ENCODE measurements at places on chromosomes 6 and 20.

- DNase-seq = no peak
These were observed 43.7 kb downstream of the FRK start for GRCh38 chr6:116016846-116017545.

- DNase-seq = no peak
These were observed 62.6 kb downstream of the FAM50B start for GRCh38 chr6:3911614-3912336.

DNA sequence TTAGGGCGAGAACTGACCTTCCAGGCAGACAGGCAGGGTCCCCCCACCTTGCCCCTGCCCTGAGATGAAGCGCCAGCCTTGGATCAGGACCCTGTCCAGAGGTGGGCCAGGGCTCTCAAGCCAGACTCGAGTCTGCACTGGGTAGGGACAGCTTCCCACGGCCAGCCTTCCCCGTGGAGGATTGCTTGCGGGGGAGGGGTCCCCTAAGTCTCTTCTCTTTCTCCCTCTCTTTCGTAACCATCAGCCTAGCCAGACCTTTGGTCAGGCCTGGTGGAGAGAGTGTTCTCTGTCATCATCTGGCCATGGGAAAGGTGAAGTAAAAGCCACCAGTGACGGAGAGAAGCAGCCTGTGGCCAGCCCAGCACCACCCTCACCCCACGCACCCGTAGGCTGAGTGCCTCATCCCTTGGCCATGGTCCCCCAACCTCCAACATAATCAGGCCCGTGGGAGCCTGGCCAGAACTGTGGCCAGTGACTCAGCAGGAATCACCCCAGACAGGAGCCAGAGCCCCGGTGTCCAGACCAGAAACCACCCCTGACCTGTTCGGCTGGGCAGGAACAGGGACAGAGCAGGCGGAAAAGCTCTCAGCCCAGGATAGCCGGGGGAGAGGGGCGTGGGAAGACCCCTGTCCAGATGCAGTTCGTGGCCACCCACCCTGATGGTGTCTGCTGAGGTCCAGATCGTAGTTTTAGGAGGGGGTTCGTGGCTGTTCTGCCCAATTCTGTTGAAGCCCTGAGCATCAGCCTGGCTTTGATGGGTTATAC is 47.1 kb downstream of the SNAI1 start:
- DNase-seq = no peak

GRCh38 chr6:143267760-143268159 is 182.7 kb downstream of the ADAT2 start:
- DNase-seq = no peak

GRCh38 chr6:28897369-28897745 is 26.4 kb downstream of the TRIM27 start:
- no peak for DNase-seq

- no peak for DNase-seq
These were observed 77.2 kb downstream of the BACH2 start for GRCh38 chr6:90219209-90219985.

- DNase-seq = no peak
These were observed 6.0 kb downstream of the MMP9 start for GRCh38 chr20:46014517-46015396.

- DNase-seq = no peak
These were observed 193.6 kb downstream of the JARID2 start for GRCh38 chr6:15439410-15440025.

- DNase-seq = no peak
These were observed 64.7 kb upstream of the GATA5 start for GRCh38 chr20:62540504-62540903.

- DNase-seq = no peak
These were observed 8.8 kb upstream of the MOG start for GRCh38 chr6:29647927-29648642.

DNA sequence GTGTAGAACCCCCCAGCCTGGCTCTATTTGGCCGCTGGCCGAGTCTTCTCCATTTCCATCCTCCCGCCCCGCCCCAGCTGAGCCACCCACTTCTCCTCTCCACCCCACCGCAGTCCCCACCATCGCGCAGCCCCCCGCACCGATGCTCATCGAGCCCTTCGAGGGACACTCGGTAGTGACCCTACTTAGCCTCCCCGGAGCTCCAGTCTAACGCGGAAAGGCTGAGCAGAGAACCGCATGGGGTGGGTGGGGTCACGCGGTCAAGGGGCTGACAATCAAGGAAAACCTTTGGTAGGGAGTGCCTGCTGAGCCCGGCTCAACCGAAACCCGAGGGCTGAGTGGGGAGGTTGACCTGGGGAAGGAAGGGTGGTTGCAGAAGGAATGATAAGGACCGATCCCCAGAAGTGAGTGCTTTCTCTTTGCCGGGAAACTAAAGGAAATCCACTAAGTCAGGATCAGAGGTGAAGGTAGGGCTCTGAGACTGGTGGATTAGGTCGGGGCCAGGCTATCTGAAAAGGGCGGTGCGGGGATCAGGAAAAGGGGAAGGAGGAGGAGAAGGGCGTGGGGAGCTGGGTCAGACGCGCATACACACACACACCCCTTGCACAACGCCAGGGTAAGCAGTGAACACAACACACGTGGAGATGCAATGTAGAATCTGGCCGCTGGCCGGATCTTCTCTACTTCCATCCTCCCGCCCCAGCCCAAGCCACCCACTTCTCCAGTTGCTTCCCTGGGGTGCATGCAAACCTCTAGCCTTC is 49.8 kb downstream of the CPXM1 start:
- no peak for DNase-seq

GRCh38 chr6:155328539-155329459 is 14.5 kb upstream of the TFB1M start:
- DNase-seq = no peak

- no peak for DNase-seq
These were observed 125.3 kb upstream of the PLCB4 start for GRCh38 chr20:8943631-8944030.

GRCh38 chr20:37789408-37789807 is 95.6 kb downstream of the CTNNBL1 start:
- no peak for DNase-seq

GRCh38 chr6:97765461-97765860 is 482.4 kb upstream of the MMS22L start:
- DNase-seq = no peak

DNA sequence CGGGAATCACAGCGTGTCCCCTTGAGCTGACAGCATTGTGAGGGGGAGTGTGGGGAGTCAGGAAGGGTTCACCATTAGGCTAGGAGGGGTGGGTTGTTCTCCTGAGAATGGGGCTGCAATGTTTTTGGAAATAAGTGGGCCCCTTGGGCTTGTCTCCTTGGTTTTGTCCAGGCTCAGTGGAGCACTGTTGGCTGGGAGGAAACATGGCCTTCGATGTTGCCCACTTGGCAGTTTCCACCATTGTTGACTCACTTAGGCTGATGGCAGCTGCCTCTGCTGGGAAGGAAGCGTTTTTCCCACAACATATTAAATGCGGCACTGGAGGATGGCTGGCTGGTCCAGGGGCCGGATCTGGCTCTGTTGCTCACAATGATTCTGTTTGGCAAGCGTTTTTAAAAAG is 512.1 kb downstream of the QKI start:
- no peak for DNase-seq

DNA sequence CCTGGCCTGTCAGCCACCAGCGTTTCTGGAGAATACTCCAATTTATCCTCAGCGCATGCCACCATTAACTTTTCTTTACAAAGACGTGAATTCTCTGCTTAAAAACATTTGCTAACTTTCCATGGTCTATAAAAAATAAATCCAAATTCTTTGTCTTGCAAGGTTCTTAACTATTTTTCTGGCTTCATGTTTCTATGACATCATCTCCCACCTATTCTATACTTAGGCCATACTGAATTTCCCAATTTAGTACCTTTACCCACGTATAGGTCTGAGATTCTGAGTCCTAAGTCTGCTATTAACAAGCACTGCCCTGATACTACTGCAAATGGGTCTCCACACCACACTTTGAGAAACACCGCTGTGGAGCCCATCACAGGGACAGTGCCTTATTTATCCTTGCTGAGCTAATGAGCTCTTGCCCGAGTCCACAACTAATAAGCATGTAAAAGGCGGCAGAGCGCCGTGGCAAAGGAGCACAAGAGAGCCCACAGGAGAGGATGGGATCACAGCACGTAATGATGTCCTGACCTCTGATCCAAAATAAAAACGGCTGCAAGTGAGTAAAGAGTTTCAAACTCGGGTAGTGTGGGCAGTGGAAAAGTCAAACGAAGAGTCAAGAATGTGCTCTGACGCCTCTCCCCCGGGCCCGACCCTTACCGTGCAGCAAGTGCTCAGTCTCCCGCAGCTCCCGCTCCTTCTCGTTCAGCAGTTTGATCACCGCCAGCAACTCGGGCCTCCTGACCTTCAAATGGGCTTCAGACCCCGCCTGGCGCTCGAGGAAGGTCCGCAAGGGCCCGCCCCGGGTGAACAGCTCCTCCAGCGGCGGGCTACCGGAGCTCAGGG is 519 bp downstream of the MTRF1L start:
- DNase-seq = no peak

DNA sequence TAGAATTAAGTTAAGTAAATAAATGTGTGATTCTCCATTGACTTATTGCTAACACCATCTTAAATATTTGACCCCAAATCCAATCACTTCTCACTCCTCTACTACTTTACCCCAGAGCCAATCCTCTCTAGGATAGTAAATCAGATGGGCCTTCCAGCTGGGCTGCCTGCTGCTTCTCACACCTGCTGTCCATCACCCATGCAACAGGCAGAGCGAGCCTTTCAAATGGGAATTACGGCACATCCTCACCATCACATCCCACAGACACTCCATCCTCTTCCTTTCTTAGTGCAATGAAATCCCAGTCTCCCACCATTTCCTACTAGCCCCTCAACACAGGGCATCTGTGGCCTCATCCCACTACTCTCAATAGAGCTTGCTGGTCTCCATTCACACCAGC is 34.0 kb downstream of the HLA-F start:
- no peak for DNase-seq

GRCh38 chr20:25000268-25000801 is 7.8 kb upstream of the APMAP start:
- DNase-seq = no peak

DNA sequence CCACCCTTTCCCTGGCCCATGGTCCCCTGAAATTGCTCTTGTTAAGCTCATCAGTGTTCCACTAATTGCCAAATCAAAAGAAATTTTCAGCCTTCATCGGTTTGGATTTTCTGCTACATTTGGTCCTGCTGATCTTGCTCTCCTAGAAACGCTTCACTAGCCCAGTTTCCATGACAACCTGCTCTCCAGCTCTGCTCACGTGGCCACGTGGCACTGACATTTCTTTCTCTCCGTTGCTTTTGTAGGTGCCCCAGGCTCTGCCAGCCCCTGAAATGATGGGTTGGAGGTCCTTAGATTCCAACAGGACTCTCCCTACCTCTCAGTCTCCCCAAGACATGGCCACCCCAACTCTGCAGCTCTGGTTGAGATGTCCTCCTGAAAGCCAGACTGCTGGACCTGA is 45.8 kb upstream of the NNAT start:
- no peak for DNase-seq

- DNase-seq = no peak
These were observed 102.6 kb upstream of the HDGFL1 start for GRCh38 chr6:22466665-22467245.

GRCh38 chr20:59221707-59222252 is 58.2 kb downstream of the ZNF831 start:
- no peak for DNase-seq

DNA sequence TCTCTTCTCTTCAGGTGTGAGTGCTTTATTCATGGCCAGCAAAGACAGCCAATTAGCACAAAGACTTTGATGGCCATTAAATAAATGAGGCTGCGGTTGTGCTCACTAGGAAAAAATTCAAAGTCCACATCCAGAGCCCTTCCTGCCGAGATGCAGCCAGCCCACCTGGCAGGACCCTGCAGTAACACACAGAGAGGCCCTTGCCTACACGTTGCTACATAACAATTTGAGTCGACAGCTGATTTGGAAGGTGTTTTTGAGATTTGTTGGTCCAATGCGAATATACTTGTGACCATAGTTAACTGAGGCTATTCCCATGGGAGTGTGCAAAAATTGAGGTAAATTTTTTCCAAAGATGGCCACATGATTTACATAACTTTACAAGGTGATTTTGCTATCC is 605.4 kb upstream of the HTR1E start:
- no peak for DNase-seq

DNA sequence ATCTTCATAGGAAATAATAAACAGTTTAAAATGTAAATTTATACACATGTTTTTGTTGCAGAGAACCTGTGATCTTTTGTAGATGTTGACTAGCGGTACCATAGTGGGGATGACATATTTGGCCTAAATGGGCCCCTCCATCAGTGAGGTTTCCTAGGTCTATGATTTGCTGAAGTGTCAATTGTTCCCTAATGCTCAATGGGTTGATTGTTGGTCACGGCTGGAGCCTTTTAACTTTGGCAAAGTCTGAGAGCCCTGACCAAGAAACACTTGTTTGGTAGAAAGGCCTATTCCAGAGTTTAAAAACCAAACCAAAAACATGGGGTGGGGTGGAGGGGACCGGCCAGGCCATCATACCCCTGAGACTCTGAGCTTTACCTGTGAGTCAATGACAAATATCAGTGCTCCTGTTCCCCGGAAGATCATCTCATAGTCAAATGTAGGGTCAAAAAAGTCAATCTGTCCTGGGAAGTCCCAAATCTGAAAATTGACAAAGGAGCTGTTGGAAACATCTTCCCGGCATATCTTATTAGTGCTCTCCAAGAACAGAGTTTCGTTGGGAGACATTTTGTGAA is 25.1 kb downstream of the RRAGD start:
- DNase-seq = no peak

GRCh38 chr6:112883095-112883494 is 536.0 kb downstream of the RFPL4B start:
- DNase-seq = no peak

DNA sequence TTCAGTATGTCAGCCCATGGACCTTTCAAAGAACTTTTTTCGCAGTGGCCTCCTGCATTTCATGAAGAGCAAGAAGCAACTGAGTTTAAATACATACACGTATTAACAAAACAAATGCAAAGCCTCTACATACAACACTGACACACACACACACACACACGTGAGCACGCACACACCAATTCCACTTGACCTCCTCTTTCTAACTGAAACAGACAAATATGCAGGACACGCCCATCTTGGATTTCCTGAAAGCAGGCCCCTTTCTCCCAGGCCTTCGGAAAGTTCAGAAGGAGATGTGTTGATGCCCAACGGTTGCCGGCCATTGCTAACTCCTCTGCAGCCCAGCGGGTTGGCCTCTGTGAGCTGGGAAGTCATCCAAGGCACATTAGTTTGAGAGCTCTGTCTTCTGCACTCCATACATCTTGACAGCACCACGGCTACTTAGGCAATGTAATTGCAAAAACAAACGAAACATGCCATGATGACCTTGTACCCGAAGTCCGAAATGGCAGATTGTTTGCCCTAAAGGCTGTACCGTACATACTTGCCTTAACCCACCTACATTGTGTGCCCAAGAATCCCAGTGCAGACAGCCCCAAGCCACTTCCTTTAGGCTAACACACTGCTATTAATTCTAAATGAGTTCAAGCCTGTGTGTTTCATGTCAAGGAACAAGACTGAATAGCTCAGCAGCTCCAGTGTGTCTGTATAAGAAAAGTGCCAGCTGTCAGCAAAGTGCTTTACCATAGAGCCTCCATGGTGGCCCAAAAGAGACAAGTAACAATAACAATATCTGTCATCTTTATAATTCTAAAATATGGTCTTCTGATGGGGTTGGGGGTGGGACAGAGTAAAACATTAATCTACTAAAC is 138.8 kb upstream of the RNF217 start:
- DNase-seq = no peak
